NCI-H82 (cell line): ENCODE measurements at places on chromosomes 11 and 22.

GRCh38 chr22:44685384-44686056, 16.5 kb upstream of the PRR5 start:
- peak; percentile 81 for DNase-seq

- no peak for DNase-seq
These were observed 26.0 kb upstream of the TCF20 start for GRCh38 chr22:42296381-42296853.

- DNase-seq, result no peak
These were observed 273.0 kb downstream of the CASP12 start for GRCh38 chr11:104625246-104625645.

- DNase-seq, result no peak
These were observed 3.4 kb upstream of the MUC5B start for GRCh38 chr11:1219446-1219833.

- no peak for DNase-seq
These were observed 318.9 kb downstream of the NTM start for GRCh38 chr11:131689049-131689925.

GRCh38 chr11:11618973-11619435, 2.8 kb downstream of the GALNT18 start:
- DNase-seq, result peak; percentile 7

GRCh38 chr11:83520849-83521248, 234.7 kb upstream of the CCDC90B start:
- no peak for DNase-seq

DNA sequence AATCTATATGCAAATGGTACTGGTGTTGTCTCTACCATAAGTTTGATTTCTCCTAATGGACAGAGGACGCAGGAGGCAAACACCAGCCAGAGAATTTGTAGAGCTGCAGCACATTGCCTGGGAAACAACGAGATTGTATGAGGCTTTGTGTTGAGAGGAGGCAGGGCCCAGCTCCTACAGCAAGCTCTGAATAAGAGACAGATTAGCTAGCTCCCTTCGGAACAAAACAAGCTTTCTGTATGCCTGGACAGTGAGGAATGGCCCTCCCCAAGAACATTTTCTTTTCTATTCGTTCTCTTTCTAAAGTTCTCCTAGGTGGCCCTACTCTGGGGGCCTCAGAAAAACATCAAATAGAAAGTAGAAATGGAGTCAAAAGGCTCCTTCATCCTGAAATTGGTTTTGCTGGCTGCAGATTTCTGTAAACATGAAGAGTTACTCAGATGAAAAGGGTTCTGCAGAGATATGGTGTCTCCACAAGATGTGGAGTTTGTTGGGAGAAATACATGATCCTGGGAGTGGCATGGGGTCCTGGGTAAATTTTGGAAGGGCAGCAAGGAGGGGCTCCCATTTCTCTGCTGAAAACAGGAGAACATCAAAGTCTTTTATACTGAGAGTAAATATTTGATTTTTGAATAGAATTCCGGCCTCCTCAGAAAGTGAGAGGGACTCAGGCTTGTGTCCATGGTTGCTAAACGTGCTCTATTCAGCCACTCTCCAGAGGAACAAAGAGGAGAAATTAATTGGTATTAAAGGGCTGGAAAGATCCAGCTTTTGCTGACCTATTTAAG, 6.8 kb upstream of the HEPACAM start:
- DNase-seq, result no peak

- no peak for DNase-seq
These were observed 187.0 kb downstream of the DSCAML1 start for GRCh38 chr11:117610045-117610444.

DNA sequence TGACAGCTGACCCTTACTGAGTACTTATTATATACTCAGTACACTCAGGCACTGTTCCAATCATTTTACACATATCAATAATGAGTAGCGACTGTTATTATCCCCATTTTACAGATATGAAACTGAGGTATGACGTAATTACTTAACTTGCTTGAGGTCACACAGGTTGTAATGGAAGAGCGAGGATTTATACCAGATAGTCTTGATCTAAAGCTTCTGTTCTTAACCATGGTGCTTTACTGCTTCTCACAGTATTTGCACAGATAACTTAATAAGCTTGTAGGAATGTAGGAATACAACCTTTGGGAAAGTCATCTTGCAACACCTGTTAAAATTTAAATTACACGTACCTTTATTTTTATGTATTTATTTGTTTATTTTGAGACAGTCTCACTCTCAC, 31.7 kb upstream of the TMEM135 start:
- no peak for DNase-seq

DNA sequence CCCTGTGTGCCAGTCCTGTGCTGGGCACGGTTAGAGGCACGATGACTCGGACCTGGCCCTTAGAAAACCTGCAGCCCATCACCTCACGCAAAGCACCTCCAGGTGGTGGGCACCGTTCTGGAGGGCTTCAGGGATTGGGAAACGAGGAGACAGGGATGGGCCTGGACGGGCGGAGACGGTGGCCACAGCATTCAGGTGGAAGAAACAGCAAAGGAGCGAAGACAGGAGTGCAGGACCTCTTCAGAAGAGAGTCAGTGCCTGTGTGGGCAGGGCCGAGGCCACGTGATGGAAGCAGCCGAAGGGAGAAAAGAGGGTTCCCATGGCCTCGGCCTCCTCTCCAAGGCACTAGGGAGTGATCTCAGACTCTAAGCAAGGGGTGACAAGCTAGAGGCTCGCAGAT, 8.1 kb upstream of the SLC22A12 start:
- DNase-seq, result no peak

GRCh38 chr22:39408173-39408572, 8.6 kb downstream of the TAB1 start:
- no peak for DNase-seq

DNA sequence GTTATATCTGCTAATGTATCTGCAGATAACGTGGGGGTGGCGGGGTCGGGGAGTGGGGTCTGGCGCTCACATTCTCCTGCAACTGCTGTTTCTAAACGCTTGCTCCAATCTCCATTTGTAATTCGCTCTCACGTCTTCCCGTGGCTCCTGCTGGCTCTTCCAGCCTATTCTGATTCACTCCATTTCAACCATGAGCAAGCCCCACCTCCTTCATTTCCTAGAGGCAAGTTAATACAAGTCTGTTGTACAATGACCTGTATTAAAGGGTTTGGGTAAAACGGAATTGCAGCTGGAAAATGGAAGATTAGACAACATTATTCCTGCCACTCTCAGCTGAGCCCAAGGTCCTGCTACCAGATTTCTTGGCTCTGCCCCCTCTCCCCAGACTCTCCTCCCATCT, 132.3 kb downstream of the CSNK2A3 start:
- no peak for DNase-seq

- no peak for DNase-seq
These were observed 831.2 kb upstream of the CCDC90B start for GRCh38 chr11:84117394-84117793.

DNA sequence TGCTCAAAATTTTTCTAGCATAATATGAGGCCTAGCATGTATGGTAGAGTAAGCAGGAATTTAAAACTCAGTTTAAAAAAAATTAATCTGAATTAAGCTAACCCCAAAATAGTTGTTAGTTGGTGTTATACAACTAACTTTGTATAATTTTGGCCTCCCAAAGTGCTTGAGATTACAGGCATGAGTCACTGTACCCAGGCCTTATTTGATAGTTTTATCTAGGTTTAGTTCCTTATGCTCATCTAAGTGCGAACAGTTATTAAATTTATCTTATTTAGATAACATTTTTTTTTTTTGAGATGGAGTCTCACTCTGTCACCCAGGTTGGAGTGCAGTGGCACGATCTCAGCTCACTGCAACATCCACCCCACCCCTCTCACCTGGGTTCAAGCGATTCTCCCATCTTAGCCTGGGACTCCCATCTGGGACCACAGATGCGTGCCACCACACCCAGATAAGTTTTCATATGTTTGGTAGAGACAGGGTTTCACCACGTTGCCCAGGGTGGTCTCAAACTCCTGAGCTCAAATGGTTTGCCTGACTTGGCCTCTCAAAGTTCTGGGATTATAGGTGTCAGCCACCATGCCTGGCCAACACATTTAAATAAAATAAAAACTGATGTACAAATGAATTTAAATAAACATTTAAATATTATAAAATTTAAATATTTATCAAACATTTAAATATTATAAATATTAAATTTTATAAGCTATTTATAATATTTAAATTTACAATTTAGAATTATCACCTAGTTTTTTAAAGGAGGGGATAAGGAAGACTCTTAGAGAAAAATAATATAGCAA, 7.5 kb downstream of the IL18 start:
- DNase-seq, result no peak

- no peak for DNase-seq
These were observed 265.8 kb upstream of the POU2AF2 start for GRCh38 chr11:110979696-110980095.

- DNase-seq, result peak; percentile 70
These were observed 228.9 kb downstream of the CTTN start for GRCh38 chr11:70627219-70627618.
